ENCODE measurements at places on chromosomes 7 and 10.

GRCh38 chr7:699476-700170 lies 26.9 kb upstream of the DNAAF5 start:
- DNase-seq = no peak

GRCh38 chr7:104908636-104909035 lies 105.4 kb upstream of the KMT2E start:
- DNase-seq = no peak

- no peak for DNase-seq
Observed at GRCh38 chr7:127390186-127390816, 2.2 kb downstream of the ZNF800 start.

DNA sequence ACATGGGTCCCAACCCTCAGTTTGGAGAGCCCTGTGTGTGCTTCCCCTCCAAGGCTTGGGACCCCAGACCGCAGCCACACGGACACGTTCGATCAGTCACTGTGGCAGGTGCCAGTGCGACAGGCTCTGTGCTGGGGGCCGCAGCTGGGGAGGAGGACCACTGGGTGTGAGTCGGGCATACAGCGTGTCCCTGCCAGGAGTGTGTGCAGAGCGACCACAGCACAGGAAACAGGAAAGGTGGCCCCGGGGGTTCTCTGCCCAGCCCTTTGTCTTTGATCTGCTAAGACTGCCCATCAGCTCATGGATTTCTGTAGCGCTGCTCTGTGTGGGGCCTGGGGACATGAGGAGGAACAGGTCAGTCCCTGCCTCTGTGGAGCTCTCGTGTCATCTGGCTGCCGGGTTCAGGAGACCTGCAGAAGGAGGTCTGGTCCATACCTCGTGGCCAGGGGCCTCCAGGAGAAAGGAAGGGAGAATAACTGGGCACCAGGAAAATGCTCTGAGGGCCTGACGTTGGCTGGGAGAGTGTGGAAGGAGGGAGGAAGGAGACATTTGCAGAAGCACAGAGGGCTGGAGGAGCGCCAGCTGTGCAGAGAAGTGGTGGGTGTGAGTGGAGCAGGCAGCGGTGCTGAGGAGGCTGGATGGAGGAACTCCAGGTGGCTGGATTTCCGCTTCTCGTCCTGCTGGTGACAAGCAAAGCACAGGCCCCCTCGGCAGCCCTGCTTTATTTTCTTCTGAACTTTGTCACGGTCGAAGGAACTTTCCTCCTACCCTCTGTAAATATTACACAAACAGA lies 4.1 kb downstream of the NUDT1 start:
- no peak for DNase-seq

- no peak for DNase-seq
Observed at GRCh38 chr7:92834507-92835260, 1.7 kb downstream of the CDK6 start.

DNA sequence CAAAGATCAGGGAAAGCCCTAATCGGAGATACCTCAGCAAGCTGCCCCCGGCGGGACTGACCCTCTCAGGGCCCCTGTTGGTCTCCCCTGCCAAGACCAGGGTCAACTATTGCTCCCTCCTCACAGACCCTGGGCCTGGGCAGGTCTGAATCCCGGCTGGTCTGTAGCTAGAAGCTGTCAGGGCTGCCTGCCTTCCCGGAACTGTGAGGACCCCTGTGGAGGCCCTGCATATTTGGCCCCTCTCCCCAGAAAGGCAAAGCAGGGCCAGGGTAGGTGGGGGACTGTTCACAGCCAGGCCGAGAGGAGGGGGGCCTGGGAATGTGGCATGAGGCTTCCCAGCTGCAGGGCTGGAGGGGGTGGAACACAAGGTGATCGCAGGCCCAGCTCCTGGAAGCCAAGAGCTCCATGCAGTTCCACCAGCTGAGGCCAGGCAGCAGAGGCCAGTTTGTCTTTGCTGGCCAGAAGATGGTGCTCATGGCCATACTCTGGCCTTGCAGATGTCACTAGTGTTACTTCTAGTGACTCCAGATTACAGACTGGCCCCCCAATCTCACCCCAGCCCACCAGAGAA lies 24.1 kb downstream of the TBATA start:
- DNase-seq = no peak
